ENCODE measurements at places on chromosomes 6 and 20.

DNA sequence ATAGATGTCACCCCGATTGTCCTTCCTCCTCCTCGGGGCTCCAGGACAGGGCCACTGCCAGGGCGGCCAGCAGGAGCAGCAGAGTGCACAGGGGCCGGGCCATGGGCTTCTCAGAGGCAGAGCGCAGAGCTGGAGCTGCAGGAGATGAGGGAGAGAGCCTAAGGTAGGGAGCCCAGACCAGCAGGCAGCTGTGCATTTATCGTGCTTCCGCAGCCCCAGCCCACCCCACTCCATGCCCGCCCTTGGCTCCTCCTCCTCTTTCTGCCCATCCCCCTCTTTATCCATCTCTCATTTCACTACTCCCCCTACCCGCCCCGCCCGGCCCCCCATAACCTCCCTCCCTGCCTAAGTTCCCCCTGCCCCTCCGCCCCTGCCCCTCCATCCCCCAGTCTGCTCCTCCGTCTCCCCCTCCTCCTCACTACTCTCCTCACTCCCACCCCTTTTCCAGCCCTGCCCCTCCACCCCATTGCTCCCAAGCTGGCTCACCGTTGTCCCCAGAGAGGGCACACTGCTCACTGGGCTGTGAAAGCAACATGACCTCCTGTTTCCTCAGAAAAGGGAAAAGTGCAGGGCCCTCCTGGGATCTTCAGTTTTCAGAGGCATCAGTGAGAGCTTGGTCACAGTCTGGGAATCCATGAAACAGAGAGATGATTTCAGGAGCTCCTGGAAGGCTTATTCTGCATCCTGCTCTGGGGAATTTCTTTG, 25.5 kb upstream of the CST1 start:
- DNase-seq: no peak

- no peak for DNase-seq
These were observed 10.6 kb downstream of the KCNK17 start for GRCh38 chr6:39303425-39304153.

GRCh38 chr6:53506872-53507271, 38.0 kb downstream of the GCLC start:
- no peak for DNase-seq

GRCh38 chr6:151634336-151634720, 140.5 kb downstream of the CCDC170 start:
- DNase-seq: no peak

GRCh38 chr20:5172167-5172601, 45.4 kb downstream of the CDS2 start:
- DNase-seq: no peak

- DNase-seq: no peak
These were observed 177.1 kb upstream of the MAN1A1 start for GRCh38 chr6:119526561-119527230.

- DNase-seq: no peak
These were observed at the start of gene IL20RA for GRCh38 chr6:137044366-137045221. Gene IL20RA (minus strand): TSS chr6:137044965. CDS start chr6:137044728, 237 bp downstream.

DNA sequence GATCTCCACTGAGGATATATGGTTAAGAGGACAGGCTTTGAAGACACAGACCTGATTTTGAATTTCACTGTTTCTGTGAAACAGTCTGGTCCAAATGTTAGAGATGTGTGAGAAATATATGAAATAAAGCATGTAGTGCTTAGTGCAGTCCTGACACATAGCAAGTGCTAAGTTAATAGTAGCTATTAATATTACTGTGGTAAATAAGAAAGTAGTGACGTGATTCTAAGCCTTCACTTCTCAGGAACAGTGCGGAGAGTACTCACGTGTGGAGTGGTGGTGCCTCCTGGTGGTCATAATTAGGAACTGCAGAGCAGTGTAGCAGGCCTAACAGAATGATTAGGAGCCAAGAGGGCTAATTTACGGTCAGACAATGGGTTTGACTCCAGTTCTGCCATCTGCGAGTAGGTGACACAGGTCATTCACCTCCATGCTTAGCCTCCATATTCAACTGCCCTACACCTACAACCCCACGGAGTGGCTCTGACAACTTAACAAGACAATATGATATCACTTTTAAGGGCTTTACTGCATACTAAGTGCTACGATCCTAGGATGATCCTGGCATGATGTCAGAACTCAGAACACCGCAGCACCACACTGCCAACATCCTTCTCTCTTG, 106.2 kb downstream of the JPH2 start:
- peak; percentile 71 for DNase-seq

GRCh38 chr20:38283236-38283635, 20.7 kb upstream of the BPI start:
- no peak for DNase-seq

DNA sequence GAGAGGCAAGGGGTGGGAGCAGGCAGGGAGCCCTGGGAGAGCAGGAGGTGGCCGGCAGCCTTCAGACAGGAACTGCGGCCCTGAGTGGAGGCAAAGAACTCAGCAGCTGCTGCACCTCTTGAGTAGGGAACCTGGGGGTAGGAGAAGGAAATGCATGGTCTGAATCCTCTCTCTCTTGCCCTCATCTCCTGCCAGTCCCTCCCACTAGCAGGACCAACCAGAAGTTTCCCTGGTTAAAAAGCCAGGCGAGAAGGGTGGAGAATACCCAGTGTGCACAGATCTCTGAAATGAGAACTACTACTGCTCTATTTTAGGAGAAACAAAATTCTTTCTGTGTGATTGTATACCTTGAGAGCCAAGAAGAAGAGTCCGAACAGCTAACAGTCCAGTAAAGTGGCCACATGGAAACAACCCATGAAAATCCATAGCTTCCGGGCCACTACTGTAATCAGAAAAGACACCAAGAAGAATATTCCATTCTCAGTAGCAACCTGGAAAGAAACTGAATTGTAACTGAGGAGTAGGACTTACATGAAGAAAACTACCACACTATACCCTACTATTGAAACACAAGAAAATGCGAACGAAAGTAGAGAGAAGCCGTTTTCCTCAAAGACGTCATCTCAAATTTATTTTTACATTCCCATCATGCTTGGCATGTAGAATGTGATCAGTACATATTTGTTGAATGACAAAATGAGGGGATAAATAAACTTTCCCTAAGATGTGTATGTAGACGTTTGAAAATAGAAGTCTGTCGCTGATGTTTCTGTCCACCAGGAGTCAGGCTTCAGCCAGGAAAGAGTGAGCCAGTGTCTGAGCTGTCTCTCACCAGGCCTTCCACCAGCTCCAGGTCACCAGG, 25.6 kb downstream of the WRNIP1 start:
- DNase-seq: no peak

DNA sequence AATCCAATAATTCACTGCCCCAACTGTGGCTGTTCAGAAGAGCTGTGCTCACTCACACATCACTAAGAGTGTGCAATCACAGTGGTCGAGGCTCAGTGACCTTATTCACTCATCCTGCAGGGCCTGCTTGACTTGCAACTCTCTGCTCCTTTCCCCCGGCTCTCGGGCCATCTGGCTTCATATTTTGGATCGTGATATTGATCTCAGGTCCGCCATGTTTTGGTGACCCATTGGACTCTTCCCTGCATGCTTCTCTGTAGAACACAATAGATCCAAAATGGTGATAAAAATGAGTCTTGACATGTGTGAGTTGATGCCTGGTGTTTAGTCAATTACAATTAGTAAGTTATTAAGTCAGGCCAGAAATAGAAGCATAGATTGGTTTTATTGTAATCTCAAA, 313.9 kb upstream of the SOX4 start:
- no peak for DNase-seq

- DNase-seq: no peak
These were observed 75.7 kb downstream of the TNFAIP3 start for GRCh38 chr6:137942736-137943135.

DNA sequence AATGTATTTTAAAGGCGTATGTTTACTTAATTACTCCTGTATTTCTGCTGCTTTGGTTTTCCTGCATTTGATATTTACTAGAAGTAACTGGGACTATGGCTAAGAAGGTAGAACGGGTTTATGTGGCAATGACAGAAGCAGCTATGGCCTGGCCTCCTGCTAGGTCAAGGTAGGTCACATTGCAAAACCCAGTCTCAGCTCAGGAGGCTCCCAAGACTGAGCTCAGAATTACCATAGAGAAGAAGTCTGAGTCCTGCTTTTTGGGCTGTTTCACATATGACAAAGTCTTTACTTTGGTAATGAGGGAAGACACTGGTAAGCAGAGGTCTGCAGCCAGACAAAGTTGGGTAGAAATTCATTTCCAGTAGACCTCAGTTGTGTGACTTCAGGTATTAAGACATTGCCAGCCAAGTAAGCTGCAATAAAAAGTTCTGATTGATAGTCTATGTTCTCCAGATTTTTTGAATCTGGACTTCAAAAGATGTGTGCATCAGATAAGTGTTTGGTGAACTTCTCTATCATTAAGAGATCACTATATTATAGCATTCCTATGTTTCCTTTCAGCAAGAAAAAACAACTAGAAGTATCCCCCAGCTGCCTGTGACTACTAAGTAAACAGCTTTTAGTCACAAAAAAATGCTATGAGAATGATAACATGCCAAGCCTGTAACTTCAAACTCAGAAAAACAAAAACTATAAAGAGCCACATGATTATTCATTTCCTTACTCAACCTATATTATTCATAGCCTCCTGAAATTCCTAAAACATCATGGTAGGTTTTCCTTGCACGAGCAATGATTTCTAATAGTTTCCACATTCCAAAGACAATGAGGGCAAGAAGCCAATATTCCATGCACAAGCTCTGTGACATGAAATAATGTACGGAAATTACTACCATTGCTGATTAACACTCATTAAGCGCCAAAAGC, 312.3 kb downstream of the HAO1 start:
- DNase-seq: no peak

- no peak for DNase-seq
These were observed 384.6 kb upstream of the FLRT3 start for GRCh38 chr20:14721926-14722452.

GRCh38 chr20:1587781-1588532, 30.5 kb upstream of the SIRPD start:
- no peak for DNase-seq

- DNase-seq: no peak
These were observed 272.7 kb upstream of the MAP3K7 start for GRCh38 chr6:90859612-90860011.

- DNase-seq: no peak
These were observed 26.6 kb downstream of the HDGFL1 start for GRCh38 chr6:22596011-22596410.

DNA sequence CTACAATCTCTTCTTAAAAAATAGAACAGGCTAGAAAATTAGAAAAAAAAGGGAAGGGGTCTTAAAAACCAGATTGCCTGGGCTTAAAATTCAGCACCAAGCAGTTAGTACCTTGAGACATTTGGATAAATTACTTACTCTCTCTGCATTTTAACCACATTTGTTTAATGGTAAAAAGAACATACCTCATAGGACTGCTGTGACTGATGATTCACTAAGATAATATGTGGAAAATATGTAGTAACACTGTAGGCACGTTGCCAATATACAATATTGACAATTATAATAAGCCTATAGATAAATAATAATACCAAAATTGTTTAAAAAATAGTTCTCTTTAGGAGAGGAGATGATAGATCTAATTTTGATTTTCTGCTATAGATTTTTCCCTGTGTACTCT, 750.4 kb downstream of the TENT5A start:
- no peak for DNase-seq

DNA sequence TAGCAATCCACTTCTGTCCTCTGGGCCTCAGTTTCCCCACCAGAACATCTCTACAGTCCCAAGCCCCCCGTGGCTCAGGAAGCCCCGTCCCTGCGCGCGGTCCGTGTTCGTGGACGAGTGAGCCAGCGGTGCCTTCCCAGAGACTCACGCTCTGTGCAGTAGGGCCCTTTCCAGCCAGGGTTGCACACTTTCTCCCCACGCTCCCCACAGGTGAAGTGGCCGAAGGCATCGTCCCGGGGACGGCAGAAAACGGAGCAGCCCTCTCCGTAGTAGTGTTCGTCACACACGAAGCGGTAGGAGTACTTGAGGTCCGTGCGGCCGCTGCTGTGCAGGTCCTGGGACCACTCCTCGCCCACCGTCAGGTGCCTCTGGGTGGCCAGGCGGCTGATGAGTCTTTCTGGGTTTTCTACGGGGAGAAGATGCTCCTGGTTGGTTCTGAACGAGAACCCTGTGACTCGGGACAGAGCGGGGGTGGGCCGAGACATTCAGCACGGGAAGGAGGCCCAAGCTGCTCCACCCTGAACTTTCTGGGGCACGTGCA, 2.7 kb downstream of the DLL1 start:
- peak; percentile 39 for DNase-seq

DNA sequence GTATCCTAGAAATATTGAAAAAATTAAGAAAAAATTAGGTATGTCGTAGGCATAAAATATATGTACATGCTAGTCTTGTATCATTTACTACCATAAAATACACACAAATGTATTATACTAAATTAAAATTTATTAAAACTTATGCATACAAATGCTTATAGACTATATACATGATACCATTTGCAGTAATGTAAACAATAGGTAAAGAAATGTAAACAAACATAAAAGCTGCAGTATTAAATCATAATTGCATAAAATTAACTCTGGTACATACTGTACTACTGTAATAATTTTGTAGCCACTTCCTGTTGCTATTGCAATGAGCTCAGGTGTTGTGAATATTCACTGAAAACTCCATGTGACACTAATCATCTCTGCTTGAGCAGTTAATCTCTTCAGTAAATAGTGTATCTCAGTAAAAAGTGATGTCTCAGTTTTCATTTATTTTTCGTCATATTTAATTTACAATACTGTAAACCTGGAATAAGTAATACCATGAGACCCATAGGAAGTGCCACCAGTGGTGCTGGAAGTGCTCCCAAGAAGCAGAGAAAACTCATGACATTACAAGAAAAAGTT, 29.3 kb downstream of the RALGAPB start:
- no peak for DNase-seq

- no peak for DNase-seq
These were observed at the start of gene ELOVL2 for GRCh38 chr6:11043961-11044711. Gene ELOVL2 (minus strand): TSS chr6:11044305. CDS start chr6:11044230, 75 bp downstream.

GRCh38 chr6:25223490-25223991, 55.6 kb upstream of the CARMIL1 start:
- peak; percentile 73 for DNase-seq

- DNase-seq: no peak
These were observed 7.3 kb downstream of the EYA4 start for GRCh38 chr6:133248241-133249001.

- no peak for DNase-seq
These were observed 219.3 kb upstream of the HSF2 start for GRCh38 chr6:122180132-122180531.

- DNase-seq: no peak
These were observed 55.8 kb upstream of the MAFB start for GRCh38 chr20:40744818-40745175.
